ENCODE measurements at places on chromosomes 7 and 10. TPM values are rescaled to one million over a fixed set of nuclear protein-coding genes. Genes with fewer than 3 reads are reported as not detected.
A peak's percentile ranks its signal among the peaks of the same experiment; 100 is the strongest.

The PRKAR1B gene
- total RNA-seq: 15.5 TPM

The RAMP3 gene
- total RNA-seq: not detected

The CARD11 gene
- total RNA-seq: 99.4 TPM

The TTYH3 gene
- 20.7 TPM for total RNA-seq

The TMEM184A gene
- total RNA-seq: not detected

The ADIRF gene
- total RNA-seq: not detected

The OR9A2 gene
- not detected for total RNA-seq

The CTTNBP2 gene
- not detected for total RNA-seq

The PIK3AP1 gene
- total RNA-seq: 1.7 TPM

DNA sequence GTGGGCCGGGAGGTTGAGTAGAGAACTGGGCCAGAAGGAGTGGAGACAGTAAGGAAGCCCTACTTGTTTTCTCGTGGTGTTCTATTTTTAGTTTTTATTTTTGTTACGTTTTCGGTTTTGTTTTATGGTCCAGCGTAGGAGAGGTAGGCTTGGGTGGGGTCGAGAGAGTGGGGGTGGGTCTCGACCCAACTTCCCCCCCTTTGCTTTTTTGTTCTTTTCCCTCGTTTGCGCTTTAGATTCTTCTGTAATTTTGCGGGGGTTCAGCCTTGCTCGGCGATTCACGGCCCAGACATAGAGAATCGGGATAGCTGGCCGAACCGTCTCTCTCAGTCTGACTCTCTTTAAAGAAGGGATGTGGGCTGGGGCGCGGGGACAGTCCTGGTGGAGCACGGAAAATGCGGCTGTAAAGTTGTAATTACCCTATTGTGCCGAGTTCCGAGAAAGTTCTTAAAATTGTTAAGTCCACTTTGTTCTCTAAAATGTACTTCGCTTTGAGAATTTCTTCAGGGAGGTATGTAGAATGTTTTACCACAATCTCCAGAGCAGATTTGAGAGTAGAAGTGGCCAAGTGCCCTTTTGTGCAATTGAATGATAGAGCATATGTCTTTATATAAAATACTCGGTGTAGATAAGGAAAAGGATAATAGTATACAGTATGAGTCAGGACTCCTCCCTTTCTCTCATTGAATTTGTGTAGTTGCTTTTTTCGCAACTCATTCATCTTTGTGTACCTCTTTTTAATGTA, 816 bp downstream of the DMTF1 start:
- peak; percentile 66 for DNase-seq

DNA sequence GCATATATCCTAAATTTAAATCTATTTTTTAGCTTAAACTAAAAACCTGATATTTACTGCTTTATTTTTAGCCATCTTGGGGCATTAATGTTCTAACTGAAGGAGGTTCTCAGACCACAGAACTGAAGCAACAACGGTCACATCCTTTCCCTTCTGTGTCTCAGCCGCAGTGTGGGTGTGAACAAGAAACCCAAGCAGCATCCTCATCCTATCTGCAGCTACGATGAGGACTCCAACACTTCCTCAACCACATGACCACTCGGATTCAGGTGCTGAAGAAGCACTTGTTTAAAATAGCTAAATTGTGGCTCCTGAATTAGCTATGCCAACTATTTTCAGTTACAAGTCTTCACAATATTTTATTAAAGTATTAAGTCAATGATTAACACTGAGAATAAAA, 5.3 kb downstream of the ESYT2 start:
- peak; percentile 84 for DNase-seq

- no peak for DNase-seq
These were observed 268.1 kb upstream of the FZD8 start for GRCh38 chr10:35910234-35910633.

DNA sequence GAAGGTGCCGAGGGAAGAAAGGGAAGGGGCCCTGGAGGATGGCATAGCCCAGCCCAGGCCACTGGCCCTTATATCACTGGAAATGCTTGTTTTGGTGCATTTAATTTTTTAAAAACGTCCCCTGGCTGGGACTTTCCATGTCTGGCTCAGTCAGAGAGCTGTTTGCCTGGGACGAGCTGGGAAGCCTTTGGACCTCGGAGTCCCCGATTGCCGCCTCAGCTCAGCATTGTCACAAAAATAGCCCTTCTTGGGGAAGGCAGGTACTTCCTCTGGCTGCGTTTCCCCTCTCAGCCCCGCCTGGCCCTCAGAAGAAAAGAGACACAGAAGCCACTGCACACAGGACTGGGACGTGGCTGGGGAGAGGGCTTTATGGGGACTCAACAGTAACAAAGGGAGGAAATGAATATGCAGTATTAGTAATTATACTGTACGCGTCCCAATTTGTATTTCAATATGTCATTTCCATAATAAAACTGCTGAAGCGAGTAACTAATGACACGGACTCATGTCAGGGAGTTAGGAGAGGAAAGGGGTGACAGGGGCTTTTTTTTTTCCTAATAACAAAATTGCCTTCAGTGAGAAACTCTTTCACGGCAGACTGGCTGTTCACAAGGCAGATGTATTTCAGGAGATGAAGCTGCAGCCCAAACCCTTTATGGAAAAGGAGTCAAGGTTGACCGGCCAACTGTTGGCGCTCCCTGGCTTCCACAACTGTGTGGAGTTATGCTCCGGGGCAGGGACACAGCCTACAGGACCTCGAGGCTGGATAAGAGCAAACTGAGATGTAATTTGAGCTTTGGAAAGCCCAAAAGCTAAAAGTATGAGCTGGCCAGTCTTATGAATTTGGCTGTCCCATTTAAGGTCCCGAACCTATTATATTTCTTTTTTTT, 31.0 kb upstream of the MXI1 start:
- DNase-seq: no peak

DNA sequence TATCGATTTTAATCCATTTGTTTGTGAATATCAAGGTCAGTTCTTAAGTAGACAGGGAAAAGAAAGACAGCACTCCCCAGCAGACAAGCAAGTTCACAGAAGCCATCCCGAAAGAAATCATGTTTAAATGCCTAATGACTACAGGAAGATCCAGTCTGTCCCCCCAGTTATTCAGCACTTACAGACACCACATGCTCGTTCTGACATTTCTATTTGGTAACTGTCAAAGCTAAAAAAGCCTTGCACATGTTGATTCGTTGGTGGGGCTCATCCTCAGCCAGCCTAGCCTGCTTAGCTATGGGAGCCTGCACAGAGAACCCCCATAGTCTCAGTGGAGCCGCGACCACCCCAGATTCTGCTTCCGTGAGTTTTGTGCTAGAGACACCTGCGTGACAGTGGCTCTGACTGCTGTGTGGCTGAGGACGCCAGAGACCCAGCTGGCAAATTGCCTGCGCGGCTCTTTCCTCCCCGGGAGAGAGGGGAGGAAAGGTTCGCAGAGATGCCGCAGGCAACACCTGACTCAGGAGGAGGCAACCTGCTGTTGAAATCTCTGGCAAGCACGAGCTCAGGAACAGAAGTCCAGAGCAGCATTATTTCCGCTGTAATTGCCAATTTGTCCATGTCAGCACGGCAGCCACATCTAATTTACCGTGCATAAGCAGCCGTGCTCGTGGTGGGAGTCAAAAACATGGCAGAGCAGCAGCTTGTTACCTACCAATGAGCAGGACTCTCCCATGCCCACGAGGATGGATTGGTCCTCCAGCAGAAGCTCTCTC, 194.2 kb downstream of the GPAM start:
- DNase-seq: no peak

DNA sequence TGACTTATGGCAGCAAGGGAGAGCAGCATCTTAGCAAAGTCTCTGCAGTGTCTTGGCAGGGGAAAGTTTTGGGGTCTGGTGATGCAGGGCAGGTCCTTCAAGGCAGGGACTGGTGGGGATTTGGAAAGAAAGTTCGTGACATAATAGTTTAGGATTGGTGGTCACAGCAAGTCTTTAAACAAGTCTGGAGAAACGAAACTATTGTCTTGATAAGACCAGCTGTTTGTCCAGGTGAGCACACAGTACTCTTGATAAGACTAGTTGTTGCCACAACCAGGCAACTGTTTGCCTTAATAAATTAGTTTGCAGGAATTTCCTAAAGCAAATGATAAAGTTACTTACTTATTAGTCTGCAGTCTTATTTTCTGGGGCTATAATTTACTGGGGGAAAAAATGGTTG, 136.1 kb downstream of the AKR1D1 start:
- DNase-seq: no peak

- no peak for DNase-seq
These were observed 45.1 kb downstream of the BPGM start for GRCh38 chr7:134691546-134692343.

- no peak for DNase-seq
These were observed 804 bp downstream of the BCAP29 start for GRCh38 chr7:107580716-107581383.

DNA sequence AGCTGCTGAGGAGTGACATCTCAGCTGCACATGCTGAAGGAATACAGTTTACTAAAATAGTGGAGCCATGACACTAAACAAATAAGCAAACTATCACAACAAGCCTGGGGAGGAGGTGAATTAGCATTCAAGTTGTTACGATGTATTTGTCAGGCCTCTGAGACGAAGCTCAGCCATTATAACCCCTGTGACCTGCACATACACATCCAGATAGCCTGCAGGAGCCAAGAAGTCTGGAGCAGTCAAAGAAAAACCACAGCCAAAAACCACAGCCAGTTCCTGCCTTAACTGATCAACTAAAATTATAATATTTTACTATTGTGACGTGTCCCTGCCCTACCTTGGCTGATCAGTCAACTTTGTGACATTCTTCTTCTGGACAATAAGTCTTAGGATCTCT, 68.6 kb downstream of the NSUN6 start:
- no peak for DNase-seq

GRCh38 chr7:70638158-70639107, 493.5 kb upstream of the GALNT17 start:
- DNase-seq: no peak

GRCh38 chr10:124588736-124589490, 127.3 kb downstream of the LHPP start:
- DNase-seq: no peak

DNA sequence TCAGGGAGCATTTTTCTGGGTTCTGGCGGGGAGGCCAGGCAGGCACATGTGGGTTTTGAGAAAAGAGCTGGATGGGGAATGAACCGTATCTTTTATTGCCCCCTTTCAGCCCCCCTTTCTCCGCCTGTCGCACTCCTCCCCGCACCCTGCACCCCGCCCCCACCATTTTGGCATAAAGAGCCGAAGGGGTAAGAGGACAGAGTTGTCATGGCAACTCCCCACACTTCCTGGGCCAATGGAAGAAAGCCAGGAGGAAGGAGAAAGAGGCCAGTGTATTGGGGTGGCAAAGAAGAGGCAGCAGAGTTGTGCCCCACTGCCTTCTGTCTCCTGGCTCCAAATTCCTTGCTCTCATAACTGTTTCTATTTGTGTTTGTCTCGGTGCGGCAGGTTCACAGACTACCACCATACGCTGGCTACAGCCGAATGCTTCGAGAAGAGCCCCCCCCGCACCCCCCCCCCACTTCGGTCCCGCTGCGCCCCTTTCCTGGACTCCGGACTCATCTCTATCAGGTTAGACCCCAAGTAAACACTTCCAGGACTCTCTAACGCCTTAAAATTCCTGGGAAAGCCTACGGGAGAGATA, 3.4 kb downstream of the KCNIP2 start:
- DNase-seq: peak; percentile 39

GRCh38 chr7:30406664-30407425, 71.7 kb downstream of the NOD1 start:
- DNase-seq: no peak

DNA sequence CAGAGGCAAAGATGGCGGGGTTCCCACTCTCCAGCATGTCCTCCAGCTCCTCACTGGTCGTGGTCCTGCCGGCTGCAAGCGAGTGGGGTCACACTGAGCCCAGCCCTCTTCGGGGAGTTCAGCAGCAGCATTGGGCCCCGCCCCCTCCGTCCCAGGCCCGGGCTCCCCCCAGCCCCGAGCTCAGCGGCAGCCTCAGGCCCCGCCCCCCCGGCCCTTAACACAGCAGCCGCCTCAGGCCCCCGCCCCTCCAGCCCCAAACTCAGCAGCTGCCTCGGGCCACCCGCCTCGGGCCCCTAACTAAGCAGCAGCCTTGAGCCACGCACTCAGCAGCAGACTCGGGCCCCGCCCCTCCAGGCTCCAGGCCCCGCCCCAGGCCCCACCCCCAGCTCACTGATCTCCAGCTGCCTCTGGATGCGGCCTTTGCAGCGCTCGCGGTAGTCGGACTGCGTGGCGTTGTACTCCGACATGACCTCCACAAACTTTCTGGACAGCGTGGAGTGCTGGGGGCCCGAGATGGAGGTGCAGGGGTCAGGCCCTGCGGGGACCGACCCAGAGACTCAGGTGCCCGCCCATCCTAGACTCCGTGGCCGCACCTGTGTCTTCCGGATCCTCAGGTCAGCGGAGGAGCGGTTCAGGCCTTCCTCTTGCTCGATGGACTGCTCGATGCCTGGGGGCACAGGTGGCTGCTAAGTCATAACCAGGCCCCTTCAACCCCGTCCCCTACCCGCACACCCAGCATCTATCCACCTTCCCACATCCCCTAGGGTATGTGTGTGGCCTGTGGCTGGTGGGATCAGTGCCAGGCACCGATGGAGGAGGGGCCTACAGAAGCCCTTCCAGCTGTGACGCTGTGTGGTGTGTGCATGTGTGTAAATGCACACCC, 15.5 kb downstream of the STX1A start:
- DNase-seq: peak; percentile 54

DNA sequence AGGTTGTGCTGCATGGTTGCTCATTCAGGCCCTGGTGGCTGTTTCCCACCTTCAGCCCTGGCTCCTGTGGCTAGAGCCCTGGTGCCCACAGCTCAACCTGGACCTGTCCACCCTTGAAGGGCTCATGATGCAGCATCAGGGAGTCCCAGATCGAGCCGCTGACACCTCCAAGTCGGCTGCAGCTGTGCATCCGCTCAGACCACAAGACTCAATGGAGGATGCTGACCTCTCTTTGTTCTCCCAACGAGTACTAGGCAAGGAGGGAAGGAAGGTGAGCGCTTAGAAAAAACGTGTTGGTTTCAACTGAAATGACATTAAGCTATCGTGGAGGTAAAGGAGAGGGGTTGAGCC, 9.5 kb upstream of the C10orf95 start:
- DNase-seq: no peak

DNA sequence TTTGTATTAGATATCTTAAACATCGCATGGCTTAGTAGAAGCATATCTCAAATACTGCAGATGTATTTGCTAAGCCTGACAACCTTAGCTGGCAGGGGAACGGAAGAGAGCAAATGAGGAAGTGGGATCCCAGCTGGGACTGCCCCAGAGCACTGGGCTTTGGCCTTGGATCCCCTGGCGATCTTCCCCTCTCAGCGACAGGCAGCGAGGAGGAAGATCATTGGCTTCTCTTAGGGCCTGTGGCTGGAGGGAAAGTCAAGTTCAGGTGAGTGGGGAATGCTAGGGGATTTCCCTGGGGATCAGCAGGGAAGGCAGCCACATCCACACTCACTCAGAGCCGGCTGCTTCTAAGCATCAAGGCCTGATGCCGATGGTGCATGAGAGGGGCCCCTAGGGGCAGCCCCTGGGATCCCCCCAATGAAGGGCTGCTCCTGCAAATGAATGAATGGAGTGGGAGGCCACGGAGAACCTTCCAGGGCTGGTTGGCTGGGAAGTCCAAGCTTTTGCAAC, 42.0 kb downstream of the LYZL2 start:
- DNase-seq: no peak

DNA sequence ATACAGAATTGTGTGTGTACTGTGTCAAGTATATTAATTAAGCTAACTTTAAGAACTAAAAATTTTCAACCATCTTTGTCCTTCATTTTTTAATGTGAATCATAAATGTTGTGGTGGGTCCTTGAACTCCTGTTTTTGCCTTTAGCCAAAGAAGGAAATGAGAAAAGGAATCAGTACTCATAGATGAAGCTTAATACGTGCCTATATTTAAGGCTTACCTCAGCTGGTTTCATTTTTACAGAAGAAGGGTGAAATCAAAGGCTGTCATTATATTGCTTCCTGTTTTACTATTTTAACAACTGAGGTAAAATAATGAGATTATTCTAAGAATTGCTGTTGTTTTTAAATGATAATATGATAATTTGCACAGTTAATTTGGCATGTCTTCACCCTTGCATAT, 6.3 kb upstream of the SNX13 start:
- no peak for DNase-seq
